Peyer's patch (tissue), 4 donors: ENCODE measurements at places on chromosomes 4 and X. TPM values are rescaled to one million over a fixed set of nuclear protein-coding genes. Genes with fewer than 3 reads are reported as not detected.

Gene HSD17B13
- total RNA-seq, result 1.6 TPM

Gene NSUN7
- 4.9 TPM for total RNA-seq

Gene GPR78
- not detected for total RNA-seq

Gene LIAS
- 17.7 TPM for total RNA-seq

Gene SPANXN5
- not detected for total RNA-seq

Gene NPNT
- total RNA-seq, result 84.2 TPM

Gene GATA1
- not detected for total RNA-seq

Gene GPR143
- total RNA-seq, result not detected

Gene ADAMTS3
- 1.7 TPM for total RNA-seq

Gene IL1RAPL2
- total RNA-seq, result not detected

Gene CFP
- 7.4 TPM for total RNA-seq

Gene RHOXF2
- total RNA-seq, result not detected

Gene EDNRA
- total RNA-seq, result 0.38 TPM

Gene IQSEC2
- 51.6 TPM for total RNA-seq

Gene CXCL5
- not detected for total RNA-seq
